CD14-positive monocyte (primary cell): ENCODE measurements at places on chromosomes 16 and 17.
A peak's percentile ranks its signal among the peaks of the same experiment; 100 is the strongest.

GRCh38 chr16:53052519-53053501 lies at the start of gene CHD9NB:
Gene CHD9NB, minus strand, starts transcription at chr16:53052897. Its CDS starts 8,739 bp downstream, at chr16:53044158.
- DNase-seq: peak; percentile 54

- DNase-seq: no peak
Measured at GRCh38 chr17:49963626-49964302, 5.2 kb upstream of the DLX4 start.

DNA sequence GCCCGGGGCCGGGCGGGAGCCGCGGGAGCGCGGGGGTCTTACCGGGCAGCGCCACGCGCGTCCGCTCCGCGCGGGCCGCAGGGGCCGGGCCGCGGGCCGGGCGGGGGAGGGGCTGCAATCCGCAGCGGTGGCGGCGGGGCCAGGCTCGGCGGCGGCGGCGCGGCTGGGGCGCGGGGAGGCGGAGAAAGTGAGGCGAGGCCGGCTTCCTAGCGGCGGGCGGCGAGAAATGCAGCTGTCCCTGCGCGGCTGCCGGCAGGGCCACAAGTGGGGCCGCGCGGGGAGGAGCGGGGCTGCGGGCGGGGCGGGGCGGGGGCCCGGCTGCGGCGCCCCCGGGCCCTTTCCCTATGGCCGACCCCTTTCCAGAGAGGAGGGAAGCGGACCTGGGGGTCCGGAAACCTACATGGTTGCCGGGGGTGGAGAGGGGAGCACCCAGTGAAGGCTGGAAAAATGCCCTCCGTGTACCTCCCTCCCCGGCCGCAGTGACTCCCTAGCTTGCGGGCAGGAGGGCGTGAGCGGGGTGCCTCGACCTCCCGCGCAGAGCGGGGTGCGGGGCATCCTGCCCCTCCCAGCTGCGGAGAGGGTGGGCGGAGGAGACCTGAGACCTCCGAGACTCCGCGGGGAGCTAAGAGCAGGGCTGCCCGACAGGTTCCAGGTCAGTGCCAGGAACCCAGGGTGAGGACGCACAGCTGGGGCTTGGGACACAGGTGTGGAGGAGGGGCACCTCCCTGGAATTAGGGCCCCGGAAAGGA lies at the start of gene CUEDC1:
TSS of gene CUEDC1 (minus strand) at position 230 of the 749 bp plus-strand sequence. CDS start 69,848 bp downstream, outside the sequence.
- peak; percentile 69 for DNase-seq

DNA sequence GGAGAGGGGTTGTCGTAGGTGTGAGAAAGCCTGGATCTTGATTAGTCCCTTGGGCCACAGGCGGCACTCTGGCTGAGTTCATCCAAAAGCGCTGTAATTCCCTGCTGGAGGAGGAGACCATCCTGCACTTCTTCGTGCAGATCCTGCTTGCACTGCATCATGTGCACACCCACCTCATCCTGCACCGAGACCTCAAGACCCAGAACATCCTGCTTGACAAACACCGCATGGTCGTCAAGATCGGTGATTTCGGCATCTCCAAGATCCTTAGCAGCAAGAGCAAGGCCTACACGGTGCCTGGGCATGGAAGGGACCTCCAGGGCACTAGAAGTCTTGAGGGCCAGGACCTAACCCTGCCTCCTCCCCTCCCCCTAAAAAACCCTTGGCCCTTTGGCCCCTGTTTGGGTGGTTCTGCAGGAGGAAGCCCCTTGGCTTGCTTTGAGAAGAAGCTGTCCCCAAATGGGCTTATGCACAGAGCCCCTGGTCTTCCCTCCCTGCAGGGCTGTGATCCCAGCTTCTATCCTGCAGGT lies 6.2 kb downstream of the NEK8 start:
- DNase-seq: no peak

DNA sequence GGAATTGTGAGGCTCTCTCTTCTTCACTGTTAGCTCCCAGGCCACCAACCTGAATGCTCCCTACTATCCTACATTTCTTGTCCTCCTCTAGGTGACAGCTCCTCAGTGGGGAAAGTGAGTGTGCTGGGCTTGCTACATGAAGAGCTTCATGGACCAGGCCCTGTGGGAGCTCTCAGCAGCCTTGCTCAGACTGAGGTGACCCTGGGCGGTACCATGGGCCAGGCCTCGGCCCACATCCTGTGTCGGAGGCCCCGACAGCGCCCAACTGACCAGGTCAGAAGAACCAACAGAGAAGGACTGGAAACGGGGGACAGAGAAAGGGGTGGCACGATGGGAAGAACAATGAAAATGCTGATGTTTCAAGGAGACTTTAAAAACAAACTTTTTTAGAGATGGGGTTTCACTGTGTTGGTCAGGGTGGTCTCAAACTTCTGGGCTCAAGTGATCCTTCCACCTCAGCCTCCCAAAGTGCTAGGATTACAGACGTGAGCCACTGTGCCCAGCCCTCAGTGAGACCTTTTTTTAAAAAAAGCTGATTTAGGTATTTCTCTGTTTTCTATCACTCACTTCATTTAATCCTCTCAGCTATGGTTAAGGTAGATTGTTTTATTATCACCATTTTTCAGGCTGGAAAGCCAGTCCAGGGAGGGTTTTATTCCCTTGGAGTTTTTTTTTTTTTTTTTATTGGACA lies 4.9 kb downstream of the ELP5 start:
- DNase-seq: no peak

GRCh38 chr16:12551530-12551929 lies 252.2 kb downstream of the CPPED1 start:
- no peak for DNase-seq

- no peak for DNase-seq
Measured at GRCh38 chr16:53506254-53506653, 3.2 kb upstream of the AKTIP start.

GRCh38 chr17:9409878-9410277 lies 165.7 kb downstream of the STX8 start:
- DNase-seq: no peak

GRCh38 chr17:58263773-58264172 lies 17.0 kb downstream of the MPO start:
- no peak for DNase-seq

DNA sequence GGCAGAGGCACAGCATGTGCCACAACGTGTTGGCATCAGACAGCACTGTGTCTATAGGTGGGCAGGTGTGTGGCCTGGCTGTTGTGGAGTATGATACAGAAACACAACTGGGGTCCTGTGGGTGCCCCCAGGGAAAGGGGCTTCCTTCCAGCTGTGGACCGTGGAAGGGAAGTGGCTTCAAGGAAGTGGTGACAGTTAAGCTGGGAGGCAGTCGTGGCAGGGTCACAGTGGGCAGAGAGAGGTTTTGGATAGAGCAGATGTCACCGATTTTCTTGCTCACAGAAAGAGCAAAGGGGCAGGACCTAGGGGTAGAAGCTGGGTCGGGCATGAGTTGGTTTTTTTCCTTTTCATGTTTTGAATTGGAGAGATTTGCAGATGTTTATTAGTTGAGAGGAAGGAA lies 11.2 kb upstream of the ORAI3 start:
- DNase-seq: no peak

DNA sequence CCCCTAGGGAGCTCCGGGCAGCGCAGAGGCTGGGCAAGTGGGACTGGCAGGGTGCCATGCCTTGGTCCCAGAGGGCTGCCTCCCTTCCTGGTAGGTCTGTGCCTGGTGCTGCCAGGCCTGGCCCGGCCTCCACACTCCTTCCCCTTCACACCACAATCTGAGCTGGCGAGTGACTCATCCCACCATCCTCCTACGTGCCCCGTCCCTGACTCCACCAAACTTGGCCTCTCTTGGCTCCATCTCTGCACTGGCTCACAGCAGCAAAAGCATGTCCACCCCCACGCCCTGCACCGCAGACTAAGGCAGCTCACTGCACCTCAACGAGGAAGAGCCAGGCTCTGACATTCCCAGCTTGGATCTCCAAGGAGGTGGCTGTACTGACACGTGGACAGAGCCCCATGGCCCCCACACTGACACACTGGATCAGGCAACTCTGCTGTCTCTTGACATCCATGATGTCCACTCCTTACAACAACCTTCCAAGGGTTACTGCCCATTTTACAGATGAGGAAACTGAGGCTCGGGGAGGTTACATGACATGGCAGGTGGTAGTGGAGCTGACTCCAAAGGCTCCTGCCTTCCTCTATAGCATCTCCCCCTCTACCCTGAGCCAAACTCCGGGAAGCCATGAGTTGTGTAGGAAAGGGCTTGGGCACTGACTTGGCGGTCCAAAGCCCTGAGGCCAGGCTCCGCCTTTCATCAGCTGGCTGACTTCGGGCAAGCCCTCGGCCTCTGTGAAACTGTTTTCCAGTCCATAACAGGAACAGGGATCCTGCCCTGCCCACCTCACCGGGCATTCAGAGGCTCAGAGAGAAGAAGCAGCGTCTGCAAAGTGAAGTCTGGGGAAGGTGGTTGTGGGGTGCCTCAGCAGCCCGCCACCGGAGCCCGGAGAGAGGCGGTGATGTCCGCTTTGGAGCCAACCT lies 20.1 kb upstream of the KRT19 start:
- DNase-seq: peak; percentile 54

- no peak for DNase-seq
Measured at GRCh38 chr16:85447693-85448313, 165.3 kb upstream of the GSE1 start.
